ENCODE measurements at places on chromosomes 2 and 18.
A peak's percentile ranks its signal among the peaks of the same experiment; 100 is the strongest.

DNA sequence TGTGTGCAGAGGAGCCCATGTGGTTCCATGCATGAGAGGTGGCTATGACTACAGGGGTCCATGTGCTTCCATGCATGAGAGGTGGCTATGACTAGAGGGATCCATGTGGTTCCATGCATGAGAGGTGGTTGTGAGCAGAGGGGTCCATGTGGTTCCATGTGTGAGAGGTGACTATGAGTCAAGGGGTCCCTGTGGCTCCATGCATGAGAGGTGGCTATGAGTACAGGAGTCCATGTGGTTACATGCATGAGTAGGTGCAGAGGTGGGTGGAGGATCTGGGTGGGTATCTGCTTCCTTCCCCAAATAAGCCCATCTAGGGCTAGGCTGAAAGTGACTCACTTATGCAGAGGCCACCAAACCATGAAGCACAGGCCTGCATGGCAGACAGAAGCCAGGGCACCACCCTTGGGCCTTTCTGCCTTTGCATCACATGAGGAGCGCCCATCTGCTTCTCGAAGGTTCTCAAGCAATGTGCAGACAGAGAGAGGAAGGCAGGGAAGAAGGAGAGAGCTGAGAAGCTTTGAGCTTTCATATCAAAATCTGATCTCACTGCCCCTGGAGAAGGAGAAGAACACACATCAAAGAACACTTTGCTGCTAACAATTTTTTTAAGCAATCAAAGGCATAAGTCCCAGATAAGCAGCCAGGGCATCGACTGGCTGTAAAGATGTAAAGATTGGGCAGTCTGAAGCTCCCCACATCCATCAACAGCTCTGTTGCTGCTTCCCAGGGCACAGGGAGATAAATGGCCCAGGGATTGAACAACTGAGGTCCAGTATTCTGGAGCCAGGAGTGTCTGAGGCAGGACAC lies 137.6 kb downstream of the TNS1 start:
- DNase-seq, result no peak

DNA sequence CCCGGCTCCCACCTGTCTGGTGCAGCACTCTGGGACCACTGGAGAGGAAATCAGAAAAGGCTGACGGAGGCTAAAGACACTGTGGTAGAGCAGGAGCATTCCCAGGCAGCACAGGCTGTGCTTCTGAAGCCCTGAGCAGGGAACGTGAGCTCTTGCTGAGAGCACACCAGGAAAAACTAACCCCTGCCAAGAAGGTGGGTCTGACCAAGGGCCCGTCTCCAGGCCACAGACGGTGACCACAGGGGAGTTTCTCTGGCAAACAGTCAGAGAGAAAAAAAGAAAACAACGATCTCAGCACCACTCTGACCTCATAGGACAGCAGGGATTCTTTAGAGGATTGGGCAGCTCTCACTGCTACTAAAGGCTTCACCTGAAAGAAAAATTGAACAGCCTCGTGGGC lies 201.4 kb downstream of the AFF3 start:
- DNase-seq, result no peak

DNA sequence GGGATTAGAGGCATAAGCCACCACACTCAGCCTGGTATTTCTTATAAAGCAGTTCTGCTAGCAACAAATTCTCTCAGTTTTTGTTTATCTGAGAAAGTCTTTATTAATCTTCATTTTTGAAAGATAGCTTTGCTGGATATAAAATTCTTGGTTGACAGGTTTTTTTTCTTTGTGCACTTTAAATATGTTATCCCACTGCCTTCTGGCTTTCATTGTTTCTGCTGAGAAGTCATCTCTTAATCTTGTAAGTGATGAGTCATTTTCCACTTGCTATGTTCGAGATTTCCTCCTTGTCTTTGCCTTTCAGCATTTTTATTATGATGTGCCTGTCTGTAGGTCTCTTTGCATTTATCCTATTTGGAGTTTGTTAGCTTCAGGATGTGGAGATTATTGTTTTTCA lies 5.9 kb upstream of the ELAC1 start:
- peak; percentile 70 for DNase-seq

- peak; percentile 57 for DNase-seq
Measured at GRCh38 chr2:46942143-46942526, 26.5 kb upstream of the MCFD2 start.

- DNase-seq, result no peak
Measured at GRCh38 chr2:204174034-204174433, 237.5 kb downstream of the ICOS start.

- no peak for DNase-seq
Measured at GRCh38 chr18:79490626-79491041, 94.9 kb downstream of the NFATC1 start.

DNA sequence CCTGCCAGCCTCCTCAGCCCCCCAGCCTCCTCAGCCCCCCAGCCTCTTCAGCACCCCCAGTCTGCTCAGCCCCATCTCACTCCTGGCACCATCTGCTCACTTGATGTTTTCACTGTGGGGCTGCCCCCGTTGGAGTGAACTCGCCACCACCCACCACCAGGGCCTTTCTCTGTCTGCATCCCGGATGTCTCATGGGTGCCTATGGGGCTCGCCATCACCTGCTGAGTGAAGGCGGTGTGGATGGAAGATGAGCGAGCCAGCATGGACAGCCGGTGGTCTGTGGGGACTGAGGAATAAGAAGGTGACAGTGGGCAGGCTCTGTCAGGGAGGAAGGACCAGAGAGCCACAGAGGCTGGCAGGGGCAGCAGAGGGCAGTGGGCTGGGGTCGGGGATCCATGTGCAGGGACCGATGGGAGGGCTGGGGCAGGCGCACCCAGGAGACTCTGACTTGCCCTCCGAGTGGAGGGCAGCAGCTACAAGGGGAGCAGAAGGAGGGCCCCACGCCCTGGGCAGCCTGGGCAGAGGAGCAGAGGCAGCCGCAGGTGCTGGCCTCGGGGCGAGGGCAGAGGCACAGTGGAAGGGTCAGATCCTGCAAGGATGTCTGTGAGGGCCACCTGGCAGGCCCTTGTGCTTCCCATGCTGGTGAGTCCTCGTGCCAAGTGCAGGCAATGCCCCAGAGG lies 74.7 kb upstream of the ODC1 start:
- DNase-seq, result no peak

DNA sequence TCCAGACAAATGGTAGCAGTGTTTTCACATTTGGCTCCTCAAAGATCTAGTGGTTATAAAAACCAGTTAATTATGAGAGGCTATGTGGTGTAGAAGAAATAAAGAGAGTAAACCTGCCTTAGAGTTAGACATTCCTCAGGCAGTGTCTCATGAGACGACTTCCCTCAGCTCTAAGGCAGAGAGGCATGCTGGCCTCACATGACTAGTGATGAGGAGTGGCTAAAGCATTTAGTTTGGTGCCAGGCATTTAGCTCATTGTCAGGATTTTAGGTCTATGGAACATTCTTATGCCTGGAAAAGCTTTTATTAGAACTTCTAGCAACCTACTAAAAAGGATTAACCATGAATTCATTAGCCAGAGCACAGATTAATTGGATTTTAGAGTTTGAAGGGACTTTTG lies 90.3 kb downstream of the RPRM start:
- no peak for DNase-seq

DNA sequence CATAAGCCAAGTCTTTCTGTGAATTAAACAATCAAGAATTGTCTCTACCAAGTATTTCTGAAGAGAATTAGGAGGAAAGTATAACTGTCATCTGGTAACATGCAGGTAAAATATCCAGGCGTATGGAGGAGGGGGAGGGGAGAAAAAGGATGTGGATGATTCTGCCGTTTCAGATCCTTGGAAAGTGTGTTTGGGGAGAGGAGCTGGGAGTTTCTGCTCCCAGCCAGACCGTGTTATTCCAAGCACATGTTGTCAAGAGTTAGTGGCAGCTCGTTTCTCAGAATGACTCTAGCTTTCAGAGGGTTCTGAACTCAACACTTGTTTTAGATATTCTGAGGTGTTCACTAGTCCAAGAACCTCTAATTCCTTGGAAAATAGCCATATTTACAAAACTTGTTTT lies 137.6 kb downstream of the FAM124B start:
- DNase-seq, result no peak

DNA sequence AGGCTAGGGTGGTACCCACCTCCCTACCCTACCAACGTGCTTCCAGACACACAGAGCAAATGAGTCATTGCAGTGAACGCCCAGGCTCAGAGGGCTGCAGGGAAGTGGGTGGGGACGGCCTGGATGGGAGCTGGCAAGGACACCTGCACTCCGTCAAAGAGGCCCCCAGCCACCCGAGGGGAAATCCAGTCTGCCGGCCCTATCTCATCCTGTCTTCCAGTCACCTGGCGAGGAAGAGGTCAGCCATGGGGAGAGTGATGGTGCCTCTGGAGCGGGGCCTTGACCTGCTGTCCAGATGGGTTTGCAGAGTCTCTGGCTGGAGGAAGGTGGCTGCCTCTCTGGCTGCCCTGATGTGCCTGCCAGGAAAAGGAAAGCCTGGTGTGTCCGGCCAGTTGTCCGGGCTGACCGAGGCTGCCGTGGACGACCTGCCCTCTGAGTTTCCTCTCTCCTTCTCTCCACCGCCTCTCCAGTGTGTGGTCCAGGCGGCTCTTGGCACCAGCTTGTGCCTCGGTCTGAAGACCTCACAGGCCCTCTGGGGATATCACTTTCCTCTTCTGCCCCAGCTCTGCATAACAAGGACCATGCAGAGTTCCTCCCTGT lies 209.7 kb upstream of the COPS8 start:
- peak; percentile 81 for DNase-seq

DNA sequence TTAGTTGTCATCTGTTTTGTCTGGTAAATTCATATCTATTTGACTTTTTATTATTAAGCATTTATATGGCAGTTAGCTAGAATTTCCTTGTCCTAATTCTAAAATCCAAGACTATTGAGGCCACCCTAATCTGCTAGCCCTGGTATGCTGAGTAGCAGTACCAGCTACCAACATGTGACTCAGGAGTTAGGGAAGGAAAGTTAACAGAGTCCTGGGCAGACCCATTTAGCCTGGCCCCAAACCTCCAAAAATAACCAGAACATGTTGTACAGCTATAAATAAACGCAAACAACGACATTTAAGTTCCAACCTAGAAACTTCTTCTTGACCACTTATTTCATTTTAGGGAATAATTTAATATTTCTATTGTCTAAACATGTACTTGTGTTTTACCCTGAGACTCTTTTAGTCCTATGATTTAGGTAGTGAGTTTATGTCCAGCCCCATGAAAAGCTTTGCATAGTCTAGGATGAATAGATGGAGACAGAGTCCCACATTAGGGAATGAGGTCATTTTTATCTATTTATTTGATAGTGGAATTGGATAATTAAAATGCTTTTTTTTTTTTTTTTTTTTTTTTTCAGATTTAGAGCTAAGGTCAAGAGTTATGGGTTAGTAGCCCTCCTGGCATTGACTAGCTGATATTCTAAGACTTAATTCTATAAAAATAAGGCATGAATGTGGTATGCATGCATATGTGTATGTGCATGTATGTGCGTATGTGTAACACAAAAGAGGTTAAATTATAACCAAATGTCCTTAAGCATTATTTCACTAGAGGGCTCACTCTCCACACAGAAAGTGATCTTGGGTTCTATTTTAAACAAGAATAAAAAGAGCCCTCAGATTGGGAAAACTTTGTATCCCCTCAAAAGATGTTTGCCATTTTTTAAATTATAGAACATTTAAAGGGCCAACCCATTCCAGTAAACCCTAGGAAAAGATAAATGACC lies 160.1 kb upstream of the MAPRE2 start:
- peak; percentile 40 for DNase-seq

GRCh38 chr2:231933916-231934401 lies 7.8 kb upstream of the NPPC start:
- DNase-seq, result no peak

DNA sequence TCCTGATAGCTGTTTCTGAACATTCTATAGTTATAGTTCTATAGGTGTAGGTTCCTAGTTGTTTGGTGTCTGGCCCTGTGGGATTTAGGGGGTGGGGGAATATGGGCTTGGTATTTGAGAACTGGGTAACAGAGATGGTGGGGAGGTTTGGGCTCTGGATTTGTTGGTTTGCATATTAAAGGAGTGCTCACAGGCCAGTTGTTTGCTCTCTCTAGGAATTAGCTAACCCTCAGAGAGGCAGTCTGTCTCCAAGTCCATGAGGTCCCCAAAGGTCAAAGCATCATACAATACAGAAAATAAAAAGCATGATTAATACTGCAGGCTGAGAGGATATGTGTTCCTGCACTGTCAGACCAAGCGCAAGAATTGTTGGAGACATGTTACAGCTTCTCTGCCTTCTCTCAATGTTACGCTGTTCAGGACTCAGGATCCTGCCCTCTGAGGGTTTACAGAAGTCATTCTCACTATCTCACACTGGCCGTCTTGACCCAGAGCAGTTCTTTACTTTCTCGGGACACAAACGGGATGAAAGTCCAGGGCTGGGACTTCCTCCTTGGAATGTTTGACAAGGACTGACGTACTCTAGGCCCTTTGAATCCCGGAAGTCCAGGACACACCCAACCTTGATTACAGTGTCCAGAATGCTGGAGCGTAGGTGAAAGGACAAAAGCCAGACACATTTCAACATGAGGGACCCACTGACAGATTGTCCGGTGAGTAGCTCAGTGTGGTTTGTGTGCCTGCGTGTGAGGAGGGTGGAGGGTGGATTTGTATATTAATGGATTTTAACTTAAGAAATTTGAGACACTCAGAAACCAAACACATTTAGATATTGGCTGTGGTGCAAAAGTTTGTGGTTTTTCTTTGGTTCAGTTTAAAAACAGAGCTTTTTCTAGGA lies at the start of gene NOSTRIN:
TSS of gene NOSTRIN (plus strand) at position 677 of the 898 bp plus-strand sequence. CDS start at position 687, 10 bp downstream.
- DNase-seq, result no peak

- DNase-seq, result no peak
Measured at GRCh38 chr2:18724371-18725145, 135.2 kb upstream of the NT5C1B start.

- peak; percentile 64 for DNase-seq
Measured at GRCh38 chr18:35610089-35610488, 28.5 kb downstream of the GALNT1 start.

DNA sequence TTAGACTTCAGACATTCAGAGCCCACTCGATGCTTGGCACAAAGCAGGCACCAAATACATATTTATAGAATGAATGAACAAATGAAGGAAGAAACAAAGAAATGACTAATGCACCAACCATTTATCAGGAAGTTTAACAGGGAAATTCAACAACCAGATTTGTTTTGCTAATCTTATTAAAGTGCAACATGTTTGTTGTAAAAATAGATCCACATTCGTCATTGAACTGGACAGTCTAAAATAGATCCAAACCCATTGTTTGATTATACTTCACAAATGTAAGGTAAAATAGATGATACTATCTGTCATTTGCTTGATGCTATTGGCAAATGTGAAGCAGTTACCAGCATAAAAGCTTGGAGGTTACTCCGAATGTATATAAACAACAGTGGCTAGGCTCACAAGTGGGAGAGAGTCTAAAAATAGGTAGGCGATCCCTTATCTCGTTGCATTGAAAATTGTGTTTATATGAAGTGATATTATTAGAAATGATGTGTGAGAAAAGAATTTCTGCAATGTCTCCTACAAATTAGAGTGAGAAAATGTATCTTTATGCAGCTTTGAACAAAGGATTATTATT lies 246.2 kb downstream of the NEDD4L start:
- DNase-seq, result peak; percentile 30

GRCh38 chr2:211760103-211760502 lies 778.5 kb downstream of the ERBB4 start:
- no peak for DNase-seq

DNA sequence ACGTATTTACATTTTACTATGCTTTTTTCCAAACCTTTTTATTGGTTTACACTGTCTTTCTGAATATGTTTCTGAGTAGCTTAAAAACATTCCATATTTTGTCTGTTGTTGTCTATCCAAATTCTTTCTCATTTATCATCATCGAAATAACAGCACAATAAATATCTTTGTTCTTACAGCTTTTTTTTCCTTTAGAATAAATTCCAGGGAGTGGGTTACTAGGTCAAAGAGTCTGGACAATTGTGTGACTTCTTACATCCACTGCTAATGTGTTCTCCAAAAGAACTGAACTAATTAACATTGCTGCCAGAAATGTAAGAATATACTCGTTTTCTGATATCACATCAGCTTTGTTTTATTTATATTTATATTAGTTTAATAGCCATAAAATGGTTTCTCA lies 59.4 kb downstream of the ANKRD44 start:
- no peak for DNase-seq
